DMS53 (cell line): ENCODE measurements at places on chromosomes 13 and 19.

DNA sequence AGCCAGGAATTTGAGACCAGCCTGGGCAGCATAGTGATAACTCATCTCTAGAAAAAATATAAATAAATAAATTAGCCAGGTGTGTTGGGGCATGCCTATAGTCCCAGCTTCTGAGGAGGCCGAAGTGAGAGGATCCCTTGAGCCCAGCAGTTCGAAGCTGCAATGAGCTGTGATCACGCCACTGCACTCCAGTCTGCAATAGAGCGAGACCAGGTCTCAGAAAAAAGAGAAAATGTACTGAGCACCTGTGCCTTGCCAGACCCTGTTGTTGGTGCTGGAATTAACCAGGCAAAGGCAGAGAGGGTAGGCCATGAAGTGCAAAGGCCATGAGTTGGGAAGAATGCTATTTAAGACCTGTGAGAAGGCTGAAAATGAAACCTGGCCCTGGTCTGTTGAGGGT, 2.7 kb downstream of the CYTH2 start:
- DNase-seq = no peak

GRCh38 chr19:56983804-56984203, 136.0 kb upstream of the USP29 start:
- no peak for DNase-seq

DNA sequence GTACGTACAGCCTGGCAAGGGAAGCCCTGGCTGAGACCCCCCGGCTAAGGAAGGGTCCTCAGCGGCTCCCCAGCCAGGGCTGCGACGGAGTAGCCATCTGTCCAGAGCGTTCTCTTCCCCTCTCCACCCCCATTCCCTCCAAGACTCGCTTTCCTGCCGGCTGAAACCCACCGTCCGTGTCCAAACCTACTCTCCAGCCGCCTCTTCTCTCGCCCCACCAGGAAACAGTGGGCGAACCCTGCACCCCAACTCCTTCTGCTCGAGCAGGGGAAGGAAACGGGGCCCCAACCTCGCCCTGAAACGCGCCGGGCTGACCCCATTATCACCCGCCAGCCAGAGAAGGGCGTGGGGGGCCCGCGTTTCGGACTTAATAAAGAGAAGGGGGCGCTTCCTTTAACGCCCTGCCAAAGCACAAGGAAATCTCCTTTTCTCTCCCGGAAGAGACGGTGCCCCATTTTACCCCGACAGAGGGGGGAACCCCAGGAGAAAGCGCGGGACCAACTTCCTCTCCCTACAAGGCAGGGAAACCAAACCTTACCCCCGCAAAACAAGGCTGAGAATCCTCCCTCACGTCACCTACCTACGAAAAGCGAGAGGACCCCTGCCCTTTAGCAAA, 2.5 kb downstream of the ZC3H4 start:
- DNase-seq = peak; percentile 63

GRCh38 chr13:96632536-96633320, 361.5 kb downstream of the OXGR1 start:
- no peak for DNase-seq

GRCh38 chr13:85597790-85598500, 201.3 kb downstream of the SLITRK6 start:
- no peak for DNase-seq

GRCh38 chr13:33137721-33138120, 121.5 kb downstream of the KL start:
- DNase-seq = no peak

- no peak for DNase-seq
These were observed 264.1 kb downstream of the TSHZ3 start for GRCh38 chr19:31085125-31085524.

- peak; percentile 19 for DNase-seq
These were observed 62.9 kb upstream of the URI1 start for GRCh38 chr19:29878973-29879654.

GRCh38 chr13:32036757-32037156, 5.2 kb downstream of the FRY start:
- DNase-seq = peak; percentile 67
